ENCODE measurements at places on chromosomes 11 and 22. TPM values are rescaled to one million over a fixed set of nuclear protein-coding genes. Genes with fewer than 3 reads are reported as not detected.
A peak's percentile ranks its signal among the peaks of the same experiment; 100 is the strongest.

DNA sequence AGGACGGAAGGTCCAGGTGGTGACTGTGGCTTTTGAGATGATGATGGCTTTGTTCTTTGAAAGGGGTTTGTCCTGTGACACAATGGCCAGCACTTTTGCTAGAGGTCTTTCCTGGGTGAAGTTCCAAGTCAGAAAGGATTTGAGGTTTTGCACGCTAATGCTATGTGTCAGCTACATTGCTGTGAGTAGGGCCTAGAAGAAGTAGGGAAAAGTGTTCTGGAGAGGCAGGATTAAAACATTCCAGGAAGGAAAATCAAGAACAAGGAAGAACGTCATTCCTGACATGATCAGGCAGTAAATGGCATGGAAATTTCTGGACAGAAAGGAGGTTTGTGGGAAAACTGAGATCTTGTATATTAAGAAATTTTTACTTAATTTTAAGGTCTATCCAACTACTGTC is 290.7 kb downstream of the NTM start:
- DNase-seq = peak; percentile 78

GRCh38 chr11:22304337-22304961 is 33.7 kb upstream of the SLC17A6 start:
- peak; percentile 13 for DNase-seq

DNA sequence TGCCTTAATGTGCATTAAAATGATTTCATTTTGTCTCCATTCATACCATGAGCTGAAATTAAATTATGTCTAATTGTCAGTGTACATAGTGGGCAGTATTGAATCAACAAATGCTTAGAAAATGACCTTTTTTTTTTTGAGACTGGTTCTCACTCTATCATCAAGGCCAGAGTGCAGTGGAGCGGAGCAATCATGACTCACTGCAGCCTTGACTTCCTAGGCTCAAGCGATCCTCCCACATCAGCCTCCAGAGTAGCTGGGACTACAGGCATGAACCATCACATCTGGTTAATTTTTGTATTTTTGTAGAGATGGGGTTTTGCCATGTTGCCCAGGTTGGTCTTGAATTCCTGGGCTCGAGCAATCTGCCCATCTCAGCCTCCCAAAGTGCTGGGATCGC is 117.0 kb upstream of the BLID start:
- no peak for DNase-seq

DNA sequence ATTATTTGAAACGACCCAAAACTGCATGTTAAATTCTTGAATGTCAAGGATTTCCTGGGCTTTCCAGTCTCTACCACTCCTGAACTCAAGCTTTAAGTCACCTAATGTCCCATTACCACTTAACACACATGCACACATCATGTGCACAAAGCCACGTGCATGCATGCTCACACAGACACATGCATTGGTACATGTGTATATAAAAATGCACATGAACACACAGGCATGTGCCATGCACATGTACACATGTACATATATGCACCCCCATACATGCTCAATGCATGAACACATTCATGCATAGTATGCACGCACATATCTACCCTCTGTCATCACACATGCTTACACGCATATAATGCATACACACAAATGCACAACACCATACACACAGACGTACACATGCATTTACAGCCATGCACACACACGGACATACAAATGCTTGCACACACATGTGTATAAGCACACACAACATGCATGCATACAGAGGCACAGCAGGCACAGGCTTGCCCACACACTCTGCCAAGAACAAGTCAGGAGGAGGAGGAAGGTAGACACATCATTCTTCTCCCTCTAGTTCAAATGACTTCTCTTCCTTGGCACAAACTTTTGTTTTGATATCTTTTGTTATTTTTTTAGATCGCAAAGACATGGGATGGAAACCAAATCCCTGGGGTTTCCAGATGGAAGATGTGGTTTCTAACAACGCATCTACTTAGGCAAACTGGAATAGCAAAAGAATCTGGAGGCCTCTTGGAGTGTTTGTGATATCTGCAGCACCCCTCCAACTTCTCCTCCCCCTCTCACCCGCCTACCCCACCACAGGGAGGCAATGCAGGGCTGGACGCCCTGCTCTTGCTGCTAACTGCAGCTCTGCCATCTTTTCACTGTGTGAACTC is 24.6 kb downstream of the RASD2 start:
- DNase-seq = peak; percentile 74

GRCh38 chr11:47001781-47002181 is 65.2 kb downstream of the CSTPP1 start:
- peak; percentile 53 for DNase-seq

Gene RIN1
- 8.5 TPM for total RNA-seq

GRCh38 chr22:45582955-45583320 is 80.3 kb downstream of the FBLN1 start:
- no peak for DNase-seq

All from astrocyte (in vitro differentiated cells and primary cell).